Small intestine (tissue), 16 donors: ENCODE measurements at places on chromosomes 1 and 21. TPM values are rescaled to one million over a fixed set of nuclear protein-coding genes. Genes with fewer than 3 reads are reported as not detected.

- no peak overlapping the region for H3K27ac ChIP-seq
- no peaks in the 10 kb centered on the region for H3K4me1 ChIP-seq
- no peak for DNase-seq
- H3K27me3 ChIP-seq = no peaks in the 10 kb centered on the region
- H3K36me3 ChIP-seq = no peaks in the 10 kb centered on the region
Observed at GRCh38 chr1:157091668-157092273, 7.8 kb downstream of the ETV3L start.

- no peak within 1 kb of the TSS for H3K27ac ChIP-seq
- no peaks in the 10 kb centered on the region for H3K36me3 ChIP-seq
- no peaks in the 10 kb centered on the region for H3K4me1 ChIP-seq
- peak; percentile 21 for DNase-seq
- H3K4me3 ChIP-seq = no peak within 1 kb of the TSS
Observed at GRCh38 chr1:223393275-223394214, at the start of gene CCDC185. CCDC185 (plus strand) TSS chr1:223393415; CDS start chr1:223393476, 61 bp downstream.

- H3K4me1 ChIP-seq = no peaks in the 10 kb centered on the region
- H3K27ac ChIP-seq = no peak overlapping the region
- no peak for DNase-seq
- H3K27me3 ChIP-seq = no peaks in the 10 kb centered on the region
- H3K36me3 ChIP-seq = no peaks in the 10 kb centered on the region
- H3K4me3 ChIP-seq = no peak overlapping the region
Observed at GRCh38 chr1:245396615-245397014, 241.8 kb downstream of the KIF26B start.

GRCh38 chr21:18960306-18960705 lies 556.7 kb upstream of the TMPRSS15 start:
- DNase-seq = peak; percentile 12
- no peaks in the 10 kb centered on the region for H3K27me3 ChIP-seq
- H3K27ac ChIP-seq = no peak overlapping the region

GRCh38 chr1:38088366-38088765 lies 41.8 kb upstream of the POU3F1 start:
- H3K27me3 ChIP-seq = no peaks in the 10 kb centered on the region
- peaks cover 5% of the 10 kb centered on the region for H3K4me1 ChIP-seq
- H3K27ac ChIP-seq = no peak overlapping the region
- peak; percentile 79 for DNase-seq
- no peaks in the 10 kb centered on the region for H3K36me3 ChIP-seq

MYBPHL gene
- polyA plus RNA-seq = 24.1 TPM

OR6N2 gene
- not detected for polyA plus RNA-seq

GRCh38 chr1:95364546-95364945 lies 130.5 kb downstream of the RWDD3 start:
- H3K4me1 ChIP-seq = no peaks in the 10 kb centered on the region
- DNase-seq = no peak
- H3K27me3 ChIP-seq = no peaks in the 10 kb centered on the region
- H3K27ac ChIP-seq = no peak overlapping the region

- no peaks in the 10 kb centered on the region for H3K36me3 ChIP-seq
- no peak for DNase-seq
- H3K4me1 ChIP-seq = peaks cover 11% of the 10 kb centered on the region
- H3K4me3 ChIP-seq = no peak overlapping the region
- peak overlapping the region; percentile 14 for H3K27ac ChIP-seq
- no peaks in the 10 kb centered on the region for H3K27me3 ChIP-seq
Observed at GRCh38 chr1:174166530-174167264, 7.4 kb downstream of the RABGAP1L start.

DNA sequence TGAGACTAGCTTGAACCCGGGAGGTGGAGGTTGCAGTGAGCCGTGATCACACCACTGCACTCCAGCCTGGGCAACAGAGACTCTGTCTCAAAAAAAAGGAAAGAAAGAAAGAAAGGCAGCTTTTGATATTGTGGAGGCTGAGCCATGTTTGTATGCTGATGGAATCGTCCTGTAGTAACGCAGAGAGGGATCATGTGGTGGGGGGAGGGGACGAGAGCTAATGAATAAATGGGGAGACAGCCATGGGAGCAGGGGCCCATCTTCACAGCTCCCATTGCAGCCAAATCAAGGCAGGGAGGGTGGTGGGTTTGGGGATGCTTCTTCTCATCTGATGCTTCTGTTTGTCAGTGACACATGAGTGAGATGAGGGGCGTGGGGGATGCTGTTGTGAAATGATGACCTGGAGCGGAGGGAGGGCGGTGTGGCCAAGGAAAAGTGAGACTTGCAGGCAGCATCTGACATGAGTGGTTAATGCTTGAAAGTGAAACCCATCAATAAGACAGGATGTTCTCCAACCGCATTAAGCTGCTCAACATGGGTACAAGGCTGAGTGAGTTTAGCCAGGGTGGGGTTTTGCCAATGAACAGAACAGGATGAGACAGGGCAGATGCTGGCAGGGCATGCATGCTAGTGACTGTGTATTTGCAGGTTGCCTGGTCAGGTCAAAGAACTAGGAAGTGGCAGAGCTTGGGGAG lies 16.7 kb downstream of the SPATA21 start:
- H3K27me3 ChIP-seq = no peaks in the 10 kb centered on the region
- peak; percentile 43 for DNase-seq

PACC1 gene
- polyA plus RNA-seq = 1.1 TPM

INKA2 gene
- polyA plus RNA-seq = 4.4 TPM

GRCh38 chr1:1536938-1537546 lies 3.4 kb downstream of the TMEM240 start:
- H3K27me3 ChIP-seq = peaks cover 13% of the 10 kb centered on the region
- H3K4me3 ChIP-seq = no peak overlapping the region
- no peak for DNase-seq
- peaks cover 32% of the 10 kb centered on the region for H3K36me3 ChIP-seq
- H3K4me1 ChIP-seq = no peaks in the 10 kb centered on the region
- no peak overlapping the region for H3K27ac ChIP-seq

GRCh38 chr1:176959191-176959820 lies 205.2 kb downstream of the ASTN1 start:
- no peak overlapping the region for H3K27ac ChIP-seq
- DNase-seq = no peak
- H3K36me3 ChIP-seq = no peaks in the 10 kb centered on the region
- no peaks in the 10 kb centered on the region for H3K27me3 ChIP-seq
- H3K4me3 ChIP-seq = no peak overlapping the region
- no peaks in the 10 kb centered on the region for H3K4me1 ChIP-seq

DNA sequence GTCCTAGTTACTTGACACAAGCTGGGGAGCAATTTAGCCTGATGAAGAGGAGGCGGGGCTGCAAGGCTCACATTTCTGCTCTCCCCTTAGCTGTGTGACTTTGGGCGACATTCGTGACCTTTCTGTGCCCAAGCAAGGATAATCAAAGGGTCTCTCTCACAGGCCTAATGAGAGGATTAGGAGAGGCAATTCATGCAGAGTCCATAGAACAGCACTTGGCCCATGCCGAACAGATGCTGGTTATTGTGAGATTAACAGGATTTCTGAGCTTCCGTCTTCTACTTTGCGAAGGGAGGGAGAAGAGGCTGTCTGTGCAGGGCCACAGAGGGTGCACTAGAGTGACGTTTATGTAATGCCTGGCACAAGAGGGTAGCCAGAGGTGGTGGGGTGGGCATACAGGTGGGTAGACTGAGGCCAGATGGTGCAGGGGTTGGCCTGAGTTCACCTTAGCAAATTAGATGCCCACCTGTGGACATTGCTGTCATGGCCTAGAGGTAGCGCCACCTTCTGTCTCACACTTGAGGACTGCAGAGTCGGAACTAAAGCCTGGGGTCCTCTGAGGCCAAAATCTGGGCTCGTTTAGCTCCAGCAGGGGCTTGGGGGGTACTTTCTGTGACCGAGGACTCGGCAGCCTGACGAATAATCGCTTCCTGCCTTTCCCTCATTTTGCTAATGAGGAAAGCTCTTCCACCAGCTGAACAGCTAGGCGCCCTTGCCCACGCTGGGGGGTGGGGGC lies 18.6 kb downstream of the ACTL8 start:
- no peak for DNase-seq
- H3K27me3 ChIP-seq = peaks cover 4% of the 10 kb centered on the region
- no peaks in the 10 kb centered on the region for H3K36me3 ChIP-seq
- no peak overlapping the region for H3K27ac ChIP-seq

DNA sequence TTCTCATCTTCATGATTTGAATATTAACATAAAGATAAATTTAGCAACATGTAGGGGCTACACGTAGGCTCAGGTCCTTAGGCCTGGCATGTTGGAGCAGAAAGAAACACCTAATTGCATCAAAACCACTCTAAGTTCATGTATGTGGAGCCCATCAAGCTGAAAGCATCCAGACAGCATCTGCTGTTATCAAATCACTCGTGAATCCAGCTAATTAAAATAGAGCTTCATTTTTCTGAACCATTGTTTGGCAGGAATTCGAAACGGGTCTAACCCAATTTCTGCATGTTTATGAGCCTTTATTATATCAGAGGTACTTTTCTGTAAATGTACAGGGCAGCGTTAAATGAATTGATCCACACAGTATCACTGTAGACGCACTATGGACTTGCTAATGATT lies 45.7 kb downstream of the PEX14 start:
- DNase-seq = no peak
- peaks cover 7% of the 10 kb centered on the region for H3K4me1 ChIP-seq
- no peak overlapping the region for H3K27ac ChIP-seq
- H3K27me3 ChIP-seq = no peaks in the 10 kb centered on the region
- peaks cover 19% of the 10 kb centered on the region for H3K36me3 ChIP-seq

GRCh38 chr1:114033961-114034360 lies 54.7 kb downstream of the OLFML3 start:
- H3K36me3 ChIP-seq = no peaks in the 10 kb centered on the region
- DNase-seq = no peak
- H3K27ac ChIP-seq = no peak overlapping the region
- H3K4me3 ChIP-seq = no peak overlapping the region
- H3K4me1 ChIP-seq = no peaks in the 10 kb centered on the region
- no peaks in the 10 kb centered on the region for H3K27me3 ChIP-seq

RAD54L gene
- 2.0 TPM for polyA plus RNA-seq

CFHR1 gene
- polyA plus RNA-seq = not detected

DNA sequence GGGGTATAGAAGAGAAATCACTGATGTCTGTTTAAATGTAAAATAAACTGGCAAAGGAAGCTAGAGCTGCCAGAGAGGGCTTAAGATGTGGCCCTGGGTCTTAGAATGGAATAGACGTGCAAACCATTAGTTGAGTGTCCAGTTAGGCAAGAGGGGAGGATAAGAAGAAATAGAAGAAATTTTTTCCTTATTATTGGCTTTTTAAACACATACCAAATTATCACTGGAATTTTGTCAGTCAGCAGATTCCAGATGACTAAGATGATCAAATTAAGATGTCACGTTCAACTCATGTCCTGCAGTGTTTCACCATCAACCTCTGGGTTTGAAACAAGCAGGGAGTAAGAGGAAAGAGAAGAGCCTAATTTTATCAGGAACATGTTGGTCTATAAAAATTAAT lies 71.6 kb upstream of the C1orf21 start:
- H3K27me3 ChIP-seq = no peaks in the 10 kb centered on the region
- H3K36me3 ChIP-seq = no peaks in the 10 kb centered on the region
- H3K4me3 ChIP-seq = no peak overlapping the region
- no peaks in the 10 kb centered on the region for H3K4me1 ChIP-seq
- DNase-seq = no peak

GSTM1 gene
- polyA plus RNA-seq = 175 TPM

DNA sequence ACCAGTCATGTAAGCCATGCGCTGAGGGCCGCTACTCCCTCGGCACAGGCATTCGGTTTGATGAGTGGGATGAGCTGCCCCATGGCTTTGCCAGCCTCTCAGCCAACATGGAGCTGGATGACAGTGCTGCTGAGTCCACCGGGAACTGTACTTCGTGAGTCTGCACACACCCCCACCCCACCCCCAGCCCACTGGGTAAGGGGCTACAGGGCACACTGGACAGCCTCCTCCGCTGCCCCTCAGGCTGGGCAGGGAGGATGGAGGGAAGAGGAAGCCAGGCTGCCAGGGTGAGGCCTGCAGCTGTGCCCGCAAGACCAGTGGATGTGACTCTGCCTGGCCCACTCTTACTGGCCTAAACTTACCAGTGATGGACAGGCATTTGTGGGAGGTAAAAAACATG lies 49.2 kb upstream of the SARS1 start:
- no peak overlapping the region for H3K27ac ChIP-seq
- H3K4me3 ChIP-seq = no peak overlapping the region
- H3K4me1 ChIP-seq = no peaks in the 10 kb centered on the region
- no peaks in the 10 kb centered on the region for H3K36me3 ChIP-seq
- H3K27me3 ChIP-seq = no peaks in the 10 kb centered on the region

- no peak for DNase-seq
- H3K36me3 ChIP-seq = peaks cover 3% of the 10 kb centered on the region
- no peak overlapping the region for H3K27ac ChIP-seq
- no peaks in the 10 kb centered on the region for H3K4me1 ChIP-seq
Observed at GRCh38 chr1:174222166-174222949, 63.0 kb downstream of the RABGAP1L start.

HAX1 gene
- polyA plus RNA-seq = 63.2 TPM

DNA sequence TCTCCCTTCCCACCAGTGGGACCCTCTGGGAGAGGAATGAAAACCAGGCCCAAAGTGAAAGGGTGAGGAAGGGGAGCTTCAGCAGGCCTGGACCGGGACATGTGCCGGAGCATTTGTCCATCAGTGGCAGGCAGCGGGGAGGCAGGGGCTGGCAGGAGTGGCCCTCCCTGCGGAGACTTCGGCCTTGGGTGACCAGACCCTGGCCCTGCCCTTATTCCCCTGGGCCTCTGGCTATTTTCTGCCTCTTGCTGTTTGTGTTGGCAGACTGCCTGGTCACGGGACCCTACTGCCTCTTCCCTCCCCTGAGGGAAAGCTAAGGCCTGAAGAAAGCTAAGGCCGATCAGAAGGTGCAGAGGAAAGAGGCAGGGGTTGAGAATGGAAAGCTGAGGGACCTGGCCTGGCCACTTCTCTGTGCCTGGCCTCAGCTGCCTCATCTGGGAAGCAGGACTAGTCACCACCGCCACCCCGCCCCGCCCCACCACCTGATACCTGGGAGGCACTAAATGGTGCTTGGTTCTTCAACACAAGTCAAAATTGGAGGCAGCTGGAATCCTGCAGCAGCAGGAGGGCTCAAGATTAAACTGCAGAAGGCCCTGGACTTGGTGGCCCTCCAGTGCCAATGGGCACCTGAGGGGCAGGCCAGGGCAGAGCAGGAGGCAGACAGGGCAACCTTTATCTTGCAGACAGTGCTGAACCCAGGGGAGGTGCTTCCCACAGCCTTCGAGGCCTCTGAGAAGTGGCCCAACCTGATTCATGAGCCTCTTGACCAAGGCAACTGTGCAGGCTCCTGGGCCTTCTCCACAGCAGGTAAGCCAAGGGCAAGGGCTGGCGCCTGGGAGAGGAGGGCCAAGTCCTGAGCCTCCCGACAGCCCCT lies 7.9 kb downstream of the TINAGL1 start:
- no peak for DNase-seq
- no peak overlapping the region for H3K4me3 ChIP-seq
- H3K36me3 ChIP-seq = no peaks in the 10 kb centered on the region
- peak overlapping the region; percentile 62 for H3K27ac ChIP-seq
- H3K4me1 ChIP-seq = no peaks in the 10 kb centered on the region

GRCh38 chr1:42047508-42047880 lies 105.7 kb upstream of the GUCA2B start:
- H3K36me3 ChIP-seq = no peaks in the 10 kb centered on the region
- H3K27me3 ChIP-seq = no peaks in the 10 kb centered on the region
- no peak for DNase-seq

MAP3K6 gene
- 5.2 TPM for polyA plus RNA-seq

- no peak overlapping the region for H3K4me3 ChIP-seq
- DNase-seq = no peak
- no peaks in the 10 kb centered on the region for H3K27me3 ChIP-seq
- H3K4me1 ChIP-seq = no peaks in the 10 kb centered on the region
- no peaks in the 10 kb centered on the region for H3K36me3 ChIP-seq
- no peak overlapping the region for H3K27ac ChIP-seq
Observed at GRCh38 chr1:82445827-82446226, 645.1 kb downstream of the ADGRL2 start.

NMNAT1 gene
- polyA plus RNA-seq = 12.7 TPM

ZYG11A gene
- not detected for polyA plus RNA-seq
